Right ventricle myocardium inferior (tissue), 1 donor: ENCODE measurements at places on chromosomes 3 and 15. TPM values are rescaled to one million over a fixed set of nuclear protein-coding genes. Genes with fewer than 3 reads are reported as not detected.
A peak's percentile ranks its signal among the peaks of the same experiment; 100 is the strongest.

DNA sequence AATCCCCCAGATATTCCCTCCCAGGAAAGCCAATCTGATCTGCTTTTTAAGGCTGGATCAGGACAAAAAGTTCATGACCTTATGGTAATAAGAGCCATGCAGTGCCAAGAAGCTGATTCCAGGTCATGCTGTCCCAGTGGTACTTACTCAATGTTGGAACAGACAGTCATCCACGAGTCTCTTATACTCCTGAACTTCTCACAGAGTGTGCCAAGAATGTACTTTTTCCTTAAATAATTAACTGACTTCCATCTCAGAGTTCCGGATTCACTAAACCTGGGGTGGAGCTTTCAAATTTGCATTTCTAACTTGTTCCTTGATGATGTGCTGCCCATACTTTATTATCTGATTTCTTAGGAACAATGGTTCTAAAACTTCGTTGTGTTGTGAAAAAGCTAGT lies 3.4 kb upstream of the P3H2 start:
- DNase-seq = no peak

DNA sequence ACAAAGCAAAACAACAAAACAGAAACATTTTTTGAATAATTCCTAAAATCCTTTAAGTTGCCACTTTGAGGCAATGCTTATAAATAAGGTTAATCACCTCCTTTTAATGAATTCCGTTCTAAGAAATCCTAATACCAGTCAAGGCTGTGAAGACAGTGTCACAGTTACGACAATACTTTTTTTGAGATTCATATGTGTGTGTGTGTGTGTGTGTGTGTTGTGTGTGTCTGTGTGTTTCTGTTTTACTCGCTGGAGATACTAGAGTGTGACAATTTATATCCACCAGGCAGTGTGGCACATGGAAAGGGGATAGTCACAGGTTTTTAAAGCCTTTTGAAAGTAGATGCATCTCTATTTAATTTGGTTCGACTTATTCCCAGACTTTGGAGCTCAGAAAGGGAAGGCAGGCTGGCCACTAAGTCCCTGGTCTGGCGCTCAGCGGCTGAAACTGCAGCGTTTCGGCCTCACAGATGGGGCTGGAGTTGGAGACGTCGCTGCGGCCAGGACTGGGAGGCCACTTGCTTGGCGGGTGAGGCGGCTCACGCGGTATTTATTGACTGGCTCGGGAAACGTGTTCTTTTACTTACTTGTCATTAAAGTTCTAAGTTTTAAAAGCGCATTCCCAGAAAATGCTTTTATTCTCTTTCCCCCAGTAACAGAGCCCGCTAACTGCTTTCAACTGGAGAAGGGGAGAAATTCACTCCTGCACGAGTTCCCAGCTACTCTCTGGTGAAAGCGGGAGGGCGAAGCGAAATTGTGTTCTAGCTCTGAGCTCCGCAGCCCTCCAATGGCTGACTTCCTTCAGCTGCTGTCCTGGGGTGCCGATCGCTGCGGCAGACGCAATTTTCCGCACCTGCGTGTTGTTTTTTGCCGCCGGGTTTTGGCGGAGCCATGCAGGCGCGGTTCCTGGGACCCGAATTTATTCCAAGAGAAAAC lies 13.7 kb downstream of the ZIC1 start:
- DNase-seq = no peak

- DNase-seq = no peak
Observed at GRCh38 chr3:96012939-96013338, 801.5 kb upstream of the EPHA6 start.

GRCh38 chr3:42638339-42638842 lies 15.1 kb upstream of the ZBTB47 start:
- no peak for DNase-seq

- no peak for DNase-seq
Observed at GRCh38 chr3:71786551-71786950, 1.6 kb upstream of the PROK2 start.

- DNase-seq = no peak
Observed at GRCh38 chr3:142353571-142353970, 94.3 kb downstream of the XRN1 start.

The WWTR1 gene
- total RNA-seq = 42.6 TPM

GRCh38 chr3:151093148-151093547 lies 7.7 kb downstream of the MED12L start:
- DNase-seq = no peak

DNA sequence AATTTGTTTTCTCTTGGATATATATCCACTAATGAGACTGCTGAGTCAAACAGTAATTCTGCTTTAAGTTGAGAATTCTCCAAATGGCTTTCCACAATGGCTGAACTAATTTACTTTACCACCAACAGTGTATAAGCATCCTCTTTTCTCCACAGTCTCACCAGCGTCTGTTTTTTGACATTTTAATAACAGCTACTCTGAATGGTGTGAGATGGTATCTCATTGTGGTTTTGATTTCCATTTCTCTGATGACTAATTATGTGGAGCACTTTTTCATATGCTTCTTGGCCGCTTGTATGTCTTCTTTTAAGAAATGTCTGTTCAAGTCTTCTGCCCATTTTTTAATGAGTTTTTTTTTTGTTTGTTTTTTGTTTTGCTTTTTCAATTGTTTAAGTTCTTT lies 206.2 kb downstream of the CTNNB1 start:
- no peak for DNase-seq

- no peak for DNase-seq
Observed at GRCh38 chr3:24420224-24420623, 74.4 kb downstream of the THRB start.

DNA sequence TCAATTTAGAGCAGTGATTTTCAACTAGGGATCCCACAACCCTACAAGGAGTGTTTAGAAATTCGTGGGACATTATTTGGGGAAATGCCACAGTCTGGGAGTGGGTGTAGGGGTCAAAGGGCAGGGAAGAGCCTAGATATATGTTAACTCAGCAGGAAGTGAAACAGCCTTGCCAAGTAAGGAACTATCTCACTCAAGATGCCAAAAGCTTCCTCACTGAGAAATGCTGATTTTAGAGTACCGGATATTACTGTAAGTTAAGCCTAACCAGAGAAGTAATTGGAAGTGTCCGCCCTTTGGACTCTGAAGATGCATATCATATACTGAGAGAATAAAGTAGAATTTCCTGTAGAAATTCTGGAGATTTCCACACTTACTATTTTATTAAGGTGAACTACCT lies 158.6 kb downstream of the BBX start:
- DNase-seq = no peak

DNA sequence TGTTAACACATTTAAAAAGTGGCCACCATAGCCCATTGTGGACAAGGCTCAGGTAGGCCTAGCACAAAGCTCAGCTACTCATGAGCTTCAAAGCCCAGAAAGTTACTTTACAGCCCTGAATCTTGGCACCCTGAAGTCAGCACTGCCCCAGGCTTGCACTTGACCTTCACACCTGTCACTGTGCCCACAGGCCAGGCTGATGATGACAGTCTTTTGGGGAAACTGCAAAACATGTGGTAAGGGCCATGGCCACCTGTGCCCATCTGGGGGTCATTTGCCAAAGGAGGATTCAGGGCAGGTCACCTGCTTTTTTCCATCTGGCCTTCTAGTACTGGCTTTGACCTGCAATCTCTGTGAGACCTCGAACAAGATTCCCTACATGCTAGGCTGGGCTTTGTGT lies 11.0 kb downstream of the CHDH start:
- DNase-seq = no peak

- no peak for DNase-seq
Observed at GRCh38 chr15:69145694-69146492, 14.5 kb upstream of the GLCE start.

The SI gene
- not detected for total RNA-seq

DNA sequence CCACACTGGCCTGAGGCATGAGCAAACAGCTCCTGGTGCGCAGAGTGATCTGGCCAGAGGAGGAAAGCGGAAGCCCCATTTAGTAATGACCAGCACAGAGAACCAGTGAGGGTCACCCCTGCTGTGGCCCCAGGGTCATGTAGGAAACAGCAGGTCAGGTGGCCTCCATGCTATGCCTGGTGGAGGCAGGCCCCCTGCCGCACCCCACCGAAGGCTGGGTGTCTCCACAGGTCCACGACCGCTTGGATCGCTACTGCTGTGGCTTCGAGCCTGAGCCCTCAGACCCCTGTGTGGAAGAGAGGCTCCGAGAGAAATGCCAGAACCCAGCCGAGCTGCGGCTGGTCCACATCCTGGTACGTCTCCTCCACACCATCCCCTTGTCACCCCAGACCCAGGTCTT lies 52.6 kb downstream of the POMGNT2 start:
- no peak for DNase-seq

The LSAMP gene
- total RNA-seq = 5.0 TPM

The ISLR gene
- 13.8 TPM for total RNA-seq

The TMCO5A gene
- not detected for total RNA-seq

- DNase-seq = no peak
Observed at GRCh38 chr15:70793694-70794093, 30.3 kb upstream of the UACA start.

- no peak for DNase-seq
Observed at GRCh38 chr3:47533996-47534454, 20.5 kb upstream of the ELP6 start.

The ADAMTS7 gene
- total RNA-seq = 32.1 TPM

- no peak for DNase-seq
Observed at GRCh38 chr15:56371495-56372147, 6.4 kb downstream of the TEX9 start.

DNA sequence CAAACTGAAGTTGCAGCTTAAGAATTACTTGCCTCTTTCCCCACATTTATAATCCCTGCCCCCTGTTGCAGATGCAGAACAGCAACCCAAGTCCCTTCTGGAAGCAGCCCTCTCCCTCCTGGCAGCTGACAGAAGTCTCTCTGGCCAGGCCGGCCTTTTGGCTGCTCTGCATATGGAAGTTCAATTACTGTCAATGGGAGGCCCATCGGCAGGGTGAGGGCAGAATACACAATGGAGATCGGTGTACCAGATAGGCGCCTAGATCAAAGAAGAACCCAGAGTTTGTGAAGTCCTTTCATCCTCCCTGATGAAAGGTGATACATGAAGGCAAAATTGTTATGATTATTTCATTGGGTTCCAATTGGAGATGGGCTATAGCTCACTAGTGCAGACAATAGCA lies 327.9 kb upstream of the CTNNB1 start:
- no peak for DNase-seq

The ENTPD3 gene
- 0.11 TPM for total RNA-seq

GRCh38 chr15:59222906-59223550 lies 16.4 kb downstream of the LDHAL6B start:
- DNase-seq = no peak

The ZNF662 gene
- total RNA-seq = 4.1 TPM

- no peak for DNase-seq
Observed at GRCh38 chr3:125062904-125063618, 7.3 kb upstream of the HEG1 start.

The ROPN1B gene
- 4.6 TPM for total RNA-seq

The NCBP2 gene
- 29.8 TPM for total RNA-seq

- DNase-seq = no peak
Observed at GRCh38 chr15:96107916-96108315, 222.6 kb upstream of the NR2F2 start.

DNA sequence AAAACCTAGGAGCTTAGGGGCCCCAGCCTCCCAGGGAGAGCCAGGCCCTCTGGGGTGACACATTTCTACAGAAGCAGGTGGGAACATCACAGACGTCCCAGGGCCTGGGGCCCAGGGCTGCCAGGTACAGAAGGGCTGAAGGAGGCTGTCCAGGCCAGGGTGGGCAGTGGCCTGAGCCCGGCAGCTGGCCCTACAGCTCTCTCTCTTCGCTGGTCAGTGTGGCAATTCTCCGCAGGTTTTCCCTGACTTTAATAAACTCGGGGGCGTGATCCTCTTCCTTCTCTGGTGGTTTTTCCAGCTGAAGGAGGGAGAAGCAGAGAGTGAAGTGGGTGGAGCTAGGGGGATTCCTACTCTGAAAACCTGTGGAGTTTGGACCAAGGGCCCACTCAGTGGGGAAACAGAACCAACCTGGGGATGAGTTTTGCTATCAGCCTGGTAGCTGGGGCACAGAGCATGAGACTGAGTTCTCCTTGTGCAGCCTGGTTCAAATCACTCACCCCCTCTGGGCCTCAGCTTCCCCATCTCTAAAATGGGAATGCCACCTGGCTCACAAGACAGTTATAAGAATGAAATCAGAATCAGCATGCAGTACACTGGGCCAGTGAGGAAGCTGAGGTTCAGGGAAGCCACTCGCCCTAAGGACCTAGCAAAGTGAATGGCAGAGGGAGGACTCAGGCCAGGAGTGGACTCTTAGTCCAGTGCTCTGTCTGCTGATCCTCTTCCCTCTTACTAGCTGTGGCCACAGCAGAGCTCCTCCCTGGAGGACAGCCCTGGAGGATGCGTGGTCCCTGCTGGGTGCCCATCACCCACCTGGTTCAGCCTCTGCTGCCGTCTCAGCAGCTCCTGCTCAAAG lies 10.6 kb downstream of the FAM107A start:
- DNase-seq = no peak

GRCh38 chr3:155619118-155619915 lies 125.6 kb downstream of the PLCH1 start:
- DNase-seq = no peak

DNA sequence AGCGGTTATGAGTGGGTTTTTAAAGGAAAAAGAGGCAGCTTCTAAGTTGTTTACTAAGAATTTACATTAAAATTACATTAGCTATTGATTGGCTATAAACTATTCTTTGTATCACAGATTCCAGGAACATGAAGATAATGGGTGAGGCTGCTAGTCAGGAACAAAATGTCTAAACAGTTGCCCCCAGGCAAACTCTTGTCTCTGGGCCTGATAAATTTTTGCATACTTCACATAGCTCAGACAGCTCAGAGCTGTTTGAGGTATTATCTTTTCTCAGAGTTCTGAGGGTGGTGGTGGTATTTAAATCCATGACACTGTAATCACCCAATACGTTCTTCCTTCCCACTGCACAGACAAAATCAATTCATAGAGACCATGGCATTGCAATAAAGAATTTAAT lies 2.1 kb upstream of the HACD2 start:
- DNase-seq = no peak

The CDC25A gene
- total RNA-seq = 1.1 TPM

GRCh38 chr15:25862472-25863110 lies 536 bp downstream of the ATP10A start:
- DNase-seq = peak; percentile 68

DNA sequence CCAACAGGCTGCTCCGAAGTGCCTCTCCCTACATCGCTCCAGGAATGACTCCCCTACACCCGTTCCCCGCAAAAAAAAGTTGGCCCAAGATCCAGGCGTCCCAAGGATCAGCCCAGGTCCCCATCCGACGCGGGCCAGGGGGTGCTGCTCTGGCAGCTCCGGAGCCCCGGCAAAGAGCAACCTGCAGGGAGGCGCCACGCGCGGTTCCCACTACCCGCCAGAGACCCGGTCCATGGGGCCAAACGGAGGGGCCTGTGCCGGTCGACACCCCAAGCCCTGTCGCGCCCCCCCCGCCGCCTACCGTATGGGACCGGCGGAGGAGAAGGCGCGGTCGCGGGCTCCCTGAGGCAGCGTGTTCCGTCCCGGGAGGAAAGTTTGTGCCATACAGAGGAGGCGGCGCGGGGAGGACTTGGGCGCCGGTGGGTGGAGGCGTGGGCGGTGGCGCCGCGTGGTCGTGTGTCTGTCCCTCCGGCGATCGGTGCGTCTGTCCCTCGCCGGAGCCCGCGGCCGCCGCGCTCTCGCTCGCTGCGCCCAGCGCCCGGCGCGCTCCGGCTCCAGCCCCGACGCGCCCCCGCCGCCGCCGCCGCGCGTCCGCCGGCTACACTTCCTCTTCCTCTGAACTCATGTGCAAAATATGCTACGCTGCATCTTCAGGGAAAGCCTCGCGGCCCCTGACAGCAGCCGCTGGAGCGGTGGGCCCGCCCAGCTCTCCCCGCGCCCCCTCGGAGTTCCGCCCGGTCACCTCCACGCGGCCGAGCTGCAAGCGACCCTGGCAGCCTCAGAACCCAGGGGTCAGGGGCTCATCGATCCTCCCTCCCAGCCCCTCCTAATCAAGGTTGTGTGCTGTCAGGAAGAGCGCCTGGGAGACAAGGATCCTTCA lies at the start of gene RFTN1:
Gene RFTN1, minus strand, starts transcription at position 559 of the 880 bp plus-strand sequence. CDS start 19,830 bp downstream, outside the sequence.
- DNase-seq = peak; percentile 84
